ENCODE measurements at places on chromosomes 11 and 22.
A peak's percentile ranks its signal among the peaks of the same experiment; 100 is the strongest.

DNA sequence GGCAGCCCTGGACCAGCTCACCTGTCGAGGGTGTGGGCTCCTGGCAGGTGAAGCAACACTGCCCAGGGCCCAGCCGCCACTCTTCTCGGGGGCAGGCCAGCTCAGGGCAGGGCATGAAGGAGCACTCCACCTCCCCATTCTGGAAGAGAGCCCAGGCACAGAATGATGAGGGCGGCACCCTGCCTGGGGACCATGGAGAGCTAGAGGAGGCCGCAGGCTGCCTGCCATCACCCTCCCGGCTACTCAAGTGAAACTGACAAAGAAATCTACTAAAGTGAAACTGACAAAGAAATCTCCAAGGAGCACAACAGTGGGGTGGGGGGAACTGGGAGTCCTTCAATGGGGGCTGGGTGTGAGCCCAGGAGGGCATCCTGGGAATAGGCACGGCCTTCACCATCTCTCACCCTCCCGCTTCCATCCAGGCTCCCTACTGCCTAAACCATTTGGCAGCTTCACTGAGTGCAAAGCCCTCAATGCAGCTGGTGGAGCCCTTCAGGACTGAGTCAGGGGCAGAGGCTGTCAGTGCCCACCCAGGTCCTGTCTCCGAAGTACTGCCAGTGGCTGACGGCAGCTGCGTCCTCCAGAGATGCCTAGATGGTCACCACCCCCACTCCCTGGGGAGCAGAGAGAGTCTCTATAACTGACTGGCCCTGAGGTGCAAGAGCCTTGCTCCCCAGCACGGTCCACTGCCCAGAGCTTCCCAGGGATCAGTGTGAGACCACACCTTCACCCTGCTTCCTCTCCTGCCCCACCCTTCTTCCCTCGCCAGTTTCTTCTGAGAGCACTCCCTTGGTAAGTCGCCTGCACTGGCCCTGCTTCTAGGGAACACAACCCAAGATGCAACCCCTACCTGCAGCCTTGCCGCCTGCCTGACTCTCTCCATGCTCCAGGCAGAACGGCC lies 21.7 kb downstream of the VWCE start:
- peaks cover 3% of the 10 kb centered on the region for H3K27me3 ChIP-seq
- H3K27ac ChIP-seq = no peak overlapping the region
- no peak for DNase-seq
- no peaks in the 10 kb centered on the region for H3K36me3 ChIP-seq
- H3K4me3 ChIP-seq = no peak overlapping the region

DNA sequence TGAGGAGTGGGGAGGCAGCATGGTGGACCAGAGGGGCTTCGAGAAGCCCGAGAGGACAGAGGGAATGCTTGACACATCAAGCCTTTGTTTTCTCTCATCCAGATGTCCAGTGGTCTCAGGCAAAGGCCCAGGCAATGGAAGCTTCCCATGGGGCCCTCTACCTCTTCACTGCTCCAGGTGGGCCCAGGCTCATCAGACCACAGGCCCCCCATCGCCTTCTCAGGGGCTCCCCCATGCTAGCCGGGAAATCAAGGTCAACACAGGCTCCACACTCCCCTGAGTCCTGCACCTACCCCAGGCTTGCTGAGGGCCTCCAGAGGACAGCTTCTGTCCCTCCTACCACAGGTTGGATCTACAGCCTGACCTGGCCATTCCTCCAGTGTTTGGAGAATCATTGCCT lies 157.5 kb downstream of the CHST1 start:
- H3K36me3 ChIP-seq = peaks cover 16% of the 10 kb centered on the region
- no peak overlapping the region for H3K4me3 ChIP-seq
- H3K4me1 ChIP-seq = peaks cover 52% of the 10 kb centered on the region
- peaks cover 16% of the 10 kb centered on the region for H3K27me3 ChIP-seq
- no peak for DNase-seq

- H3K4me3 ChIP-seq = no peak overlapping the region
- no peaks in the 10 kb centered on the region for H3K4me1 ChIP-seq
- no peaks in the 10 kb centered on the region for H3K27me3 ChIP-seq
Measured at GRCh38 chr11:32154275-32154674, 63.4 kb downstream of the RCN1 start.

DNA sequence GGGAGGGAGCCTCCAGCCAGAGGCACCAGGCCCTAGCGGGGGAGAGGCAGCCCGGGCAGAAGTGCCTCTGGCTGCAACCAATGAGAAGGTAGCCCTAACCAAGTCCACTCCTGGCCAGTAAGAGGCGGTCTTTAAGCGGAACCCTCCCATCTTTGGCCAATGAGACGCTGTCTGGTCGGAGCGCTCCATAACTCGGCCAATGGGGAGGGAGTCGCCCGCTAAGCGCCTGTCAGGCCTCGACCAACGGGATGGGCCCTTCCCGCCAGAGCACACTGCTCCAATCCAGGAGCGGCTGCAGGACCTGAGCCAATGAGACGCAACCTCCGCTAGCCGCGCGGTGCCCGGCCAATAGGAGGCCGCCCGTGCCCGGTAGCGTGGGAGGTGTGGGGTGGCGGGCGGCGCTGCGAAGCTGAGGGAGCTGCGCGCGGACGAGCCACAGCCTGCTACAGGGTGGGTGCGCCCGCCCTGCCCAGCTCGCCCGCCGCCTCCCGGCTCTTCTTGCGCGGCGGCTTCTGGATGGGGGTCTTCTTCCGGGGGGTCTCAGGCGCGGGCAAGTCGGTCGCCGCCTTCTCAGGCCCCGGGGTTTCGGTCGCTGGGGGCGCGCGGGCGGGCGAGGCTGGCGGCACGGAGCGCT lies 12.6 kb downstream of the SCARF2 start:
- H3K27me3 ChIP-seq = peaks cover 14% of the 10 kb centered on the region
- peaks cover 2% of the 10 kb centered on the region for H3K4me1 ChIP-seq
- H3K27ac ChIP-seq = no peak overlapping the region
- DNase-seq = peak; percentile 56
- H3K4me3 ChIP-seq = no peak overlapping the region

DNA sequence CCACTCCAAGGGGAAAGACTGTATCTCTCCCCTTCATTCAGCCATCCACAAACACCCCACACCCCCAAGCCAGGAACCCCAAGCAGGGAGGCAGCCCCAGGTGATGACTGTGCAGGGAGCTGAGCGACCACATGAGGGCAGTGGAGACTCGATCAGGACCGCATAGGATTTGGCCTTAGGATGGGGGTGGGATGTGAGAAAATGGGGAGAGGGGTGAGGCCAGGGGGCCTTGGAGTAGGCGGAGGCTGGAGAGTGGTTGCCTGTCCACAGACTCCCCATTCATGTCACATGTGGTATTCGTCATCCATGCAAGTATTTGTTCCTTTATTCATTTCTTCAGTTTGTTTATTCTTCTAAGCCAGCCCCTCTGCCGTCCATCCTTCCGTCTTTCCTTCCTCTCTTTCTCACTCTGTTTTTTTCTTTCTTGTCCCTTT lies 2.7 kb upstream of the RHOD start:
- peaks cover 4% of the 10 kb centered on the region for H3K4me1 ChIP-seq
- H3K4me3 ChIP-seq = no peak overlapping the region
- no peaks in the 10 kb centered on the region for H3K36me3 ChIP-seq

DNA sequence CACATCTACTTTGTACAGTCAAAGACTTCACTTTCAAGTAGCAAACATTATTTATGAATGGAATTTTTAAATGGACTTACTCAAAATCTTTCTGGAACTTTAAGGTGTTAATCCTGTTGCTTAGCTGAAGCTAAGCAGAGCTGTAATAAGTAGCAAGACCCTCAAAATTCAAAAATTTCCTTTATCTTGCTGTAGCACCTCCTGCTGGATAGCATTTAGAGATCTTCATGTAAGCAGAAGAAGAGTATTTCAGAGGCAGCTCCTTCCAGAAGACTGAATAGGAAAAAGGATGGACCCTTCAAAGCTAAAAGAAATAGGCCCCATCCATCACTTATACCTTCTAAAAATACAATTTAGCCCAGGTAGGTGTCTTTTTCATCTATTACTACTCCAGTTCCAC lies 3.4 kb downstream of the PHF21A start:
- peaks cover 9% of the 10 kb centered on the region for H3K27me3 ChIP-seq
- H3K27ac ChIP-seq = no peak overlapping the region
- no peak for DNase-seq
- no peaks in the 10 kb centered on the region for H3K36me3 ChIP-seq
- peak overlapping the region; percentile 61 for H3K4me3 ChIP-seq
- H3K4me1 ChIP-seq = peaks cover 29% of the 10 kb centered on the region

- H3K4me3 ChIP-seq = no peak overlapping the region
- H3K4me1 ChIP-seq = peaks cover 4% of the 10 kb centered on the region
- DNase-seq = no peak
- H3K27ac ChIP-seq = no peak overlapping the region
Measured at GRCh38 chr11:67397986-67398660, 3.5 kb downstream of the PPP1CA start.

DNA sequence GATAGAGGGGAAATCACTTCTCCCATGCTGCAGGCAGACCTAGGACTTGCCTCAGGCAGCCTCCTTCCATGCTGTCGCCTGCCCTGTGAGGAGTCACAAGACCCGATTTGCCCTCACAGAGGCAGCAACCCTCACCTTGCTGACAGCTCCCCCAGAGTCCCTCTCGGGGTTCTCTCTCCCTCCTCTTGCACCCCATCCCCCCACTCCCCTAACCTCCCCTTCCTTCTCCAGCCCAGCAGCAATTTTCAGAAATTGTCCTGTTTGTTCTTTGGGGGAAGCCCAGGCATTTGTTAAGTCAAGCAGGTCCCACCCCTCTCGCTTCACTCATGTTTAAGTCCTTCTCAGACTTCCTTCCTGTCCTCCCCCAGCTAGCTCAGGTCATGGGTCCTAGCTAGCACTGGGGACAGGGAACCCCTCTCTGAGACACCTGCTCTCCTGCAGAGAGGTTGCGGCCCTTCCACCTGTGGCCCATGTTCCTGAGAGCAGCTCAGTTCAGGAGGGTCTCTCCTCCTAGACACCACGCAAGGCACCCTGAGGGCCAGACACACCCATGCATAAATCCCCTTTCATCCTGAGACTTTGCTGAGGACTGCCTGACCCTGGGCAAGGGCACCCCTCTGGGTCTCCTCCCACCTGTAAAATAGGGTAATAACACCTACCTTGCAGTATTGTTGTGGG lies 6.3 kb upstream of the FXYD2 start:
- DNase-seq = peak; percentile 16
- H3K36me3 ChIP-seq = no peaks in the 10 kb centered on the region
- peaks cover 13% of the 10 kb centered on the region for H3K27me3 ChIP-seq
- no peak overlapping the region for H3K27ac ChIP-seq
- no peaks in the 10 kb centered on the region for H3K4me1 ChIP-seq

DNA sequence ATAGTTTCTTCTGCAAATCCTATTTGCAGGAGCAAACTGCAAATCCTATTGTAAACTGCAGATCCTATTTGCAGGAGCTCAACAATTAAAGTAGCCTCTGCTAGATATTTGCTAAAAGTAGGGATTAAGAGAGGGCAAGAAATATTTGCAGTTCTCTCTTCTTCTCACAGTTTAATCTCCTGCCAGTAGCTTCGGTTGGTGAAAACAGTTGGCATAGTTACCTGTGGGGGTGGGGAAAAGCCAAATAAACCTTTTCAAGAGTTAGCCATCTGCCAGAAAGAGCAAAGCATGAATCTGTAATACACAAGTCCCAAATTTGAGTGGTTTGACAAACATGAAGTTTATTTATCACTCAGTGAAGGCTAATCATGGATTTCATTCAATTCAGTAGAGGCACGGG lies 942.5 kb downstream of the JRKL start:
- no peaks in the 10 kb centered on the region for H3K36me3 ChIP-seq
- DNase-seq = no peak
- H3K4me1 ChIP-seq = no peaks in the 10 kb centered on the region
- no peak overlapping the region for H3K27ac ChIP-seq
- H3K4me3 ChIP-seq = no peak overlapping the region
- no peaks in the 10 kb centered on the region for H3K27me3 ChIP-seq

DNA sequence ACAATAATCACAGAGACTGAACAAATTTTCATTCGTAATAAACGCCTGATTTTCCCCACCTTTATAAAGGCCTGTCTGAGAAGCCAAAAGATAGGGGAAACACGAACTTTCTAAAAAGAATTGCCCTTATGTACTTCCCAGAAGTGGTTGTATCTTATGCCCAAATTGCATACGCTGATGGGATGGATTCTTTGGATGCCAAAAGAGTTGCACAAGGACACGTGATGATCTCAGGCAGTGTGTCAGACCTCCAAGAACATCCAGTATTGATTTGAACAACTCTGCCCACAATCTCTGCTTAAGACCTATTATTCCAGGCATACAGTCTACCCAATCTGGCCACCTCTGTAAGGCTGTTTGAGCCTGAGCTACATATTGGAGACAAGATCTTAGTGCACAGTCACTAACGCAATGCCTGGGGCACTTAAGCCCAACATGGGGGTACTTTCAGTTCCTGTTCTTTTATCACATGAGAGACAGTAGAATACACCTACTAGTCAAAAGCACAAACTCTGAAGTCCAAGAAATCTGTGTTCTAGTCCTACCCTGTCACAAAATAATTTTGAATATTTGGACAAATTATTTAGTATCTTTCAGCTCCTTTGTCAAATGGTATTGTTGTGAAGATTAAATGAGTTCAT lies 38.9 kb downstream of the OR10A6 start:
- no peaks in the 10 kb centered on the region for H3K36me3 ChIP-seq
- no peak for DNase-seq
- H3K27ac ChIP-seq = no peak overlapping the region
- no peaks in the 10 kb centered on the region for H3K4me1 ChIP-seq

GRCh38 chr11:78323363-78323762 lies 94.3 kb downstream of the GAB2 start:
- no peak for DNase-seq
- H3K4me1 ChIP-seq = peaks cover 10% of the 10 kb centered on the region
- H3K27me3 ChIP-seq = no peaks in the 10 kb centered on the region
- no peak overlapping the region for H3K4me3 ChIP-seq
- H3K27ac ChIP-seq = no peak overlapping the region

DNA sequence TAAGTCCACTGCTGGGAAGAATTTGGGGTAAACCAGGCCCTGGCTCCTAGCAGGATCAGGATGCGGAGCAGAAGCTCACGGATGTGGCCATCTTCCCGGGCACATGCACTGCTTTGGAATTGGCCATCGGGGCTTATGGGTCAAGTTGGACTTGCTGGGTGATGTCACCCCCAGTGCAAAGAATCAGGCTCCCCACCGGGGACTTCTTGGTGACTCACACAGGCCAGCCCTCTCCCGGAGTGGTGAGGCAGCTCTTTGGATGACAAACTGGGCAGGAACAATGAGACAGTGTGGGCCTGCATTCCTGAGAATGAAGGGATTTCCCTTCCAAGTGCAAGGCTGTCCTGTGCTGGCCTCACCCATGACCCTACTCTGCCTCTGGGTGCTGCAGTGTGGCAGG lies 128.8 kb upstream of the ANO1 start:
- H3K27ac ChIP-seq = no peak overlapping the region
- H3K27me3 ChIP-seq = peaks cover 5% of the 10 kb centered on the region
- no peaks in the 10 kb centered on the region for H3K36me3 ChIP-seq
- no peaks in the 10 kb centered on the region for H3K4me1 ChIP-seq
- no peak overlapping the region for H3K4me3 ChIP-seq

- no peaks in the 10 kb centered on the region for H3K36me3 ChIP-seq
- no peak for DNase-seq
- no peak overlapping the region for H3K4me3 ChIP-seq
Measured at GRCh38 chr22:27476729-27477128, 324.8 kb downstream of the MN1 start.

- no peak overlapping the region for H3K4me3 ChIP-seq
- peaks cover 4% of the 10 kb centered on the region for H3K4me1 ChIP-seq
- H3K36me3 ChIP-seq = no peaks in the 10 kb centered on the region
- no peaks in the 10 kb centered on the region for H3K27me3 ChIP-seq
Measured at GRCh38 chr22:32546496-32546895, 71.9 kb downstream of the FBXO7 start.

Data from glutamatergic neuron (in vitro differentiated cells).